Lung microvascular endothelial cell (primary cell): ENCODE measurements at places on chromosomes 6 and 20.

DNA sequence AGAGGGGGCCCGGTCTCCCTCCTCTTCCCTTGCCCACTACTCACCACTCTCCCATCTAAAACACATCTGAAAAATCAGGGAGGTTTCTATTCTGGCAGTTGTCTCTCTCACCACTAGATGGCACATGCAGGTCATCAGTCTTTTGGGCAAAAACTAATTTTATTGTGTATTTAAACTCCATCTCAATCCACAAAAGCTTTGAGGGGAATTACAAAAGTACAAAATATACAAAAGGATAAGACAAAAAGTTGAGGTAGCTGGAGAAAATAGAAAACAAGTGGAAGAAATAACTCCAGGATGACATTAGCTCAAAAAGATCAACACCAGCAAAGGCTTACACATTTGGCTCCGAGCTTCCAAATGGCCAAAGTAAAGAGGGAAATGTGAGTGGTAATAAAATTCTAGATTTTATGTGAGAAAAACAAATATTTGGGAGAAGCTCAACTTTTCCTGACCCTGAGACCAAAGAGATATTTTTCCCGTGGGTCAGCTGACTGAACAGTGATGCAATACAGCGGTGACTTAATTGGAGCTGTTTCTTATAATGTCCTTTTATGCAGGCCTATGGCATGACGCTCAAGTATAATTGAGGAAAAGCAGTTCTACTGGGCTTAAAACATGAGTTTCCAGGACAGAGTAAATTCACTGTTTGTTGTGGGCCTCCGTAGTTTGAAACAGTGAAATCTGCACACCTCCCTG is 79.8 kb upstream of the CHD6 start:
- peak; percentile 58 for DNase-seq

DNA sequence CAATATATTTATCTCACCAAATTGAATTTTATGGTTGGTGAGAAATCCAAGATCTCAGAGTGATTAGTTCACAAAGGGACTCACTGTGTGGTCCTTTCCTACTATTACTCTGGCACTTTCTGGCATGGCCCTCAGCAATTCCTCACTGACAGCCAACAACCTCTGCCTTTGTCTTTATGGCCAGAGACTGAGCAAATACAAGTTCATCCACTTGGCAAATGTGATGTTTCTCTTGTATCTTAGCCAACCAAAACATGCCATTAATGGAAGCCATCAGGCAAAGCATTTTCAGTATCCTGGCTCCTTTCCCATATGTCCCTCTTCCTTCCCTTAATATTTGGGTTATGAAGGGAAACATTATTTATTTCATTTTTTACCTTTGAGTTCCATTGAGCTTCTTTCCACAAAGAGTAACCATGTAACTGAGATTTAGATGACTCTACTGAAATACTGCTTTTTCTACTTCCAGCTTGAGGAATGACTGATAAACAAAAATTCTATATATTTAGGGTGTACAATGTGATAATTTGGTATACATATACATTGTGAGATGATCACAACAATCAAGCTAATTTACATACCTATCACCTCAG is 30.8 kb upstream of the SMLR1 start:
- peak; percentile 56 for DNase-seq

DNA sequence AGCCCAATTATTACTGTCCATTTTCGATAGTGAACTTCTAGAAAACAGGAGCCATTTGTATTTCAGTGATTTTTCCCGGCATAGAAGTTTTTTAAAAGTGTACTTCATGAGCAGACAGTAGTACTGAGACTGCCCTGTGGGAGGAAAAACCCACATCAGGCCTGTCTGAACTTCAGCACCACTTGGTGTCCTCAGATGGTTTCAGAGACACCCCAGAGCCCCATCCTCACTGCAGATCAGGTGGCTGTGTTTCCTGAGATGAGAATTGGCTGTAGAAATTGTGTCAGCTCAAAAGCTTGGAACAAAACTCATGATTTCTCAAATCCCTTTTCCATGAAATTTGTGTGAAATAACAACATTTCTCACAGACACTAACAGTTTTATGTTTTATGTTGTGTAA is 110.0 kb upstream of the RIN2 start:
- DNase-seq, result no peak

GRCh38 chr20:60031107-60031506 is 72.9 kb downstream of the CDH26 start:
- DNase-seq, result no peak
